ENCODE measurements at places on chromosomes 1 and 21. TPM values are rescaled to one million over a fixed set of nuclear protein-coding genes. Genes with fewer than 3 reads are reported as not detected.

FAM110D gene
- 0.18 TPM for total RNA-seq

SLC25A34 gene
- total RNA-seq: 3.5 TPM

USP21 gene
- 16.0 TPM for total RNA-seq

TSTD1 gene
- not detected for total RNA-seq

NPHP4 gene
- 7.3 TPM for total RNA-seq

UBL4B gene
- not detected for total RNA-seq

- no peaks in the 10 kb centered on the region for H3K4me1 ChIP-seq
- no peak overlapping the region for H3K4me3 ChIP-seq
- H3K27ac ChIP-seq: no peak overlapping the region
- no peak for DNase-seq
Observed at GRCh38 chr1:160821627-160822026, 25.7 kb downstream of the LY9 start.

DNA sequence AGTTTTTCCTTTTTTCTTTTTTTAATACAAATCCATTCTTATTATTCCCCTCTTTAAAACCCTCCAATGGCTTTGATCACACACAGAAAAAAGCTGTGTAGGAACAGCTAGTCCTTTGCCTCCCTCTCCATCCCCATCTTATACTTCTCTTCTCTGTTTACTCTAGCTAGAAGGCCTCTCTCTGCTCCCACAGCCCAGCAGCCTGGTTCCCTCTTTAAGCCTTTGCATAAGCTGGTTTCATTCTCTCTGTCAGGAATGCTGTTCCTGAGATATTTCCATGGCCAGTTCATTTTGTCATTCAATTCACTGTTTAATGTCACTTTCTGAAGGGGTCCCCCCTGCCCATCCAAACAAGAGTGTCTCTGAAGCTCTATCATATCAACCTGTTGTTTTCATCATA, 143.3 kb upstream of the ST6GALNAC5 start:
- H3K36me3 ChIP-seq: no peaks in the 10 kb centered on the region
- no peak overlapping the region for H3K27ac ChIP-seq
- no peaks in the 10 kb centered on the region for H3K4me1 ChIP-seq
- H3K27me3 ChIP-seq: no peaks in the 10 kb centered on the region
- H3K4me3 ChIP-seq: no peak overlapping the region

GRCh38 chr1:19559641-19560040, 74.3 kb upstream of the CAPZB start:
- H3K4me3 ChIP-seq: no peak overlapping the region
- H3K27me3 ChIP-seq: peaks cover 10% of the 10 kb centered on the region
- H3K4me1 ChIP-seq: no peaks in the 10 kb centered on the region

DNA sequence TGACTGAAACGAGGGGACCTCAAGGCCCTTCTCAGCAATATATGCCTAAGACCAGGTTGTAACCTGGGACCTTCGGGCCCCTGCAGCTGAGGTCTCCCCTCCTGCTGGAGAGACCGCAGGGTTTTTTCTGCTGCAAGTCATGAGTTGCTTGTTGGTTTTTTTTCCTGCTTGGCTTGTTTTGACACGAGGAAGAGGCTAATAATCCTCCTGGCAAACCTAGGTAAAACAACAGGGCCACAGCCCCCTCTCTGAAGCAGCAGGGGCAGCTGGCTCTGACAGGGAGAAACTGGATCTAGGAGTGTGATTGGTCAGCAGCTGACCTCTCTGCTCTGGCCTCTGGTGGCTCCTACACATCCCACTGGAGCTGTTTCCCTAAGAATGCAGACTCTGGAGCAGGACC, 69.0 kb downstream of the CD34 start:
- H3K27me3 ChIP-seq: no peaks in the 10 kb centered on the region
- no peaks in the 10 kb centered on the region for H3K4me1 ChIP-seq
- DNase-seq: no peak
- no peak overlapping the region for H3K27ac ChIP-seq

GRCh38 chr1:168627370-168627769, 51.0 kb downstream of the XCL1 start:
- H3K27ac ChIP-seq: no peak overlapping the region
- H3K36me3 ChIP-seq: no peaks in the 10 kb centered on the region
- peaks cover 14% of the 10 kb centered on the region for H3K4me1 ChIP-seq
- H3K27me3 ChIP-seq: no peaks in the 10 kb centered on the region
- no peak overlapping the region for H3K4me3 ChIP-seq

DNA sequence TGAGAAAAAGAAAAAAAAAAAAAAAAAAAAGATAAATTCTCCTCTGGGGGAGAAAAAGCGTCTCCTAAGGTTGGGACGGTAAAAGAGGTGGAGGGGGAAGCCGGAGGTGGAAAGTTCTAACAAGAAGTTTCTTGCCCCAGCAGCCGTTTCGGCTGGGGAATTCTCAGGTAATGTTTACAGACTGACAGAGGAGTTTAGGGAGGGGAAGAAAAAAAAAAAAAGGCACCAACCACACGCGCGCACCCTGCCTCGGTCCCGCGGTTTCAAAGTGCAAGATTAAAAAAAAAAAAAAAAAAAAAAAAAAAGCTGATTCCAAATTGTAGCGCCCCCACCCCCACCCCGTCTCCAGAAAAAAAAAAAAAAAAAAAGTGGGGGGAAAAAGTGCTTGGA, 504 bp downstream of the DHRS3 start:
- H3K36me3 ChIP-seq: no peaks in the 10 kb centered on the region
- peak overlapping the region; percentile 27 for H3K4me3 ChIP-seq
- H3K27ac ChIP-seq: no peak overlapping the region
- no peaks in the 10 kb centered on the region for H3K27me3 ChIP-seq
- DNase-seq: no peak
- peaks cover 41% of the 10 kb centered on the region for H3K4me1 ChIP-seq

GRCh38 chr1:14111121-14111520, 411.1 kb downstream of the PRDM2 start:
- H3K4me3 ChIP-seq: no peak overlapping the region
- H3K36me3 ChIP-seq: no peaks in the 10 kb centered on the region
- DNase-seq: no peak

- H3K27me3 ChIP-seq: no peaks in the 10 kb centered on the region
- no peak overlapping the region for H3K27ac ChIP-seq
- no peak for DNase-seq
- no peak overlapping the region for H3K4me3 ChIP-seq
Observed at GRCh38 chr1:212119397-212119837, 83.9 kb downstream of the DTL start.

GRCh38 chr1:170164103-170164763, 18.5 kb downstream of the NTMT2 start:
- no peaks in the 10 kb centered on the region for H3K36me3 ChIP-seq
- H3K4me1 ChIP-seq: peaks cover 15% of the 10 kb centered on the region
- H3K4me3 ChIP-seq: no peak overlapping the region
- H3K27me3 ChIP-seq: no peaks in the 10 kb centered on the region

DNA sequence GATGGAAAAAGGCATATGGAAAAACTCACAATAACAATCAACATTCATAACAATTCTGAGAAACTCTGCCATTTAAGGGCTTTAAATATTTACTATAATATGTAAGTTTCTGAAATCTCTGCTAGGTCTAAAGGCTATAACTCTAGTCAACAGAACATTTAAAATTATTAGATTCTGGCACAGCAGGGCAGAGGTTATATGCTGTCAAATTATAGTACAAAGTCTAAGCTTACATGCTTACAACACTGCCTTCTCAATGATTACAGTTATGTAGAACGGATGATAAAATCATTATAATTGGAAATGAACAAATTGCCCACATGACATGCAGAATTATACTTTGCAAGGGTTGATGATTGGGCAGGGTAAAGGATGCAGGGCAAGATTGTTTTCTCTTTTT, 97.7 kb downstream of the PIGK start:
- H3K4me3 ChIP-seq: no peak overlapping the region
- H3K36me3 ChIP-seq: peaks cover 3% of the 10 kb centered on the region
- H3K4me1 ChIP-seq: no peaks in the 10 kb centered on the region
- DNase-seq: no peak
- no peaks in the 10 kb centered on the region for H3K27me3 ChIP-seq
- H3K27ac ChIP-seq: no peak overlapping the region

DNA sequence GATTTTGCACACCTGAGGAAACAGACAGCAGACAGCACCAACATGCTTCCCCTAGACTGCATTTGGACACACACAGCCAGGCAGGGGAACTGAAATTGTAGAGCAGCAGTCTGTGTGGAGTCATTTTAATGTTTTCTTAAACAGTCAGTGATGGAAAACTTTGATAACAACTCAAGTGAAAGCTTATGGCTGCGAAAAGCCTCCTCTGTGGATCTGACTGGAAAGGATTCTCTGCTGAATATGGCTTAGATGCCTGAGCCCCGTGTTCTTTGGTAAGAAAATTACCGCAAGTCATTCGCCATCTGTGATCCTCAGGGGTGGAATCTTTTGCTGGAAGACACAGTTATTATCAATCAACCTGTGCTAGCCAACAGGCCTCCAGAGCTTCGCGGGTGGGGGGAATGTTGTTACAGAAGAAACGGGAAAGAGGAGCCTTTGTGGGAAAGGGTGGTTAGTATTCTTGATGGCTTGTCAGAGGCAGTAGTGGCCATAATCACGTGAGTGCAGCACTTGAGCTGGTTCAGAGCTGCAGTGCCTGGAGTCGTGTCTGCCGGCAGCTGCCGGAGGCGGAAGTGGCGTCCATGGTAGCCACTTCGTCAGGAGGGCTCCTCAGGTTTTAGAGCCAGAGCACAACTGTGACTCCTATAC, 204.7 kb downstream of the ST6GALNAC3 start:
- H3K27ac ChIP-seq: no peak overlapping the region
- no peaks in the 10 kb centered on the region for H3K27me3 ChIP-seq
- 0 out of 2 replicates have a peak, but pooled peaks cover 2% of the 10 kb centered on the region for H3K4me1 ChIP-seq
- no peaks in the 10 kb centered on the region for H3K36me3 ChIP-seq
- DNase-seq: no peak

GRCh38 chr1:203592156-203592555, 34.5 kb upstream of the ATP2B4 start:
- H3K36me3 ChIP-seq: no peaks in the 10 kb centered on the region
- H3K27ac ChIP-seq: no peak overlapping the region
- H3K4me1 ChIP-seq: peaks cover 30% of the 10 kb centered on the region
- H3K27me3 ChIP-seq: no peaks in the 10 kb centered on the region

- H3K4me3 ChIP-seq: no peak overlapping the region
- peak overlapping the region; percentile 38 for H3K27ac ChIP-seq
Observed at GRCh38 chr1:98086796-98087441, 166.1 kb upstream of the DPYD start.

DNA sequence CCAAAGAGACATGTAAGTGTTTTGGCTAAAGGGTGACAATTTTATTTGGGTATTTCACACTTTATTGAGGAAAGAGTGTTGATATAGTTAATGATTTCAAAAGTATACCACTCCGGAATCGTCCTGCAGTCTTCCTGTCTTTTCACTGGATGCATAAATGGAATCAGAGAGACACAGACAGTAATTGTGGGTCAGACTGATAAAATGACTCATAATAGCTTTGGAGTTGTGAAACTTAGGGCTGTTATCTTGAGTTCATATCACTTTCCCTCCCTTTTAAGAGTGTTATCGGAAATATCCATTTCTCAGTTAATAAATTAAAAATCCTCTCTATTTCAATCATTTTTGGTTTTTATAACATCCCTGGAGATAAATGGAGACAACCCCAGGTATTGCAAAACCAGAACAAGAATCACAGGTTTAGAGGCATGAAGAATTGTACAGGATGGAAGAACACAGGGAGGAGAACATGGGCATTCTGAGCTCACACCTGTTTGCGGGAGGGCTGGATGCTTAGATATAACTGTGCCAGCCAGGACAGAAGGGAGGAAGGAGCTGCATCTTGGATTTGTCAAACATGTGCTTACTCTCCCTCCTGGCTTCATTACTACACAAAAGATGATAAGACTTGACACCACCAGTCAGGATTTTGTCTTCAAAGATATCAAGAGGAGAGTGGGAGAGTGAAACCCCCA, 185.4 kb downstream of the LMO4 start:
- H3K4me3 ChIP-seq: no peak overlapping the region
- peaks cover 13% of the 10 kb centered on the region for H3K4me1 ChIP-seq
- no peaks in the 10 kb centered on the region for H3K36me3 ChIP-seq
- no peaks in the 10 kb centered on the region for H3K27me3 ChIP-seq
- no peak for DNase-seq
- no peak overlapping the region for H3K27ac ChIP-seq

DNA sequence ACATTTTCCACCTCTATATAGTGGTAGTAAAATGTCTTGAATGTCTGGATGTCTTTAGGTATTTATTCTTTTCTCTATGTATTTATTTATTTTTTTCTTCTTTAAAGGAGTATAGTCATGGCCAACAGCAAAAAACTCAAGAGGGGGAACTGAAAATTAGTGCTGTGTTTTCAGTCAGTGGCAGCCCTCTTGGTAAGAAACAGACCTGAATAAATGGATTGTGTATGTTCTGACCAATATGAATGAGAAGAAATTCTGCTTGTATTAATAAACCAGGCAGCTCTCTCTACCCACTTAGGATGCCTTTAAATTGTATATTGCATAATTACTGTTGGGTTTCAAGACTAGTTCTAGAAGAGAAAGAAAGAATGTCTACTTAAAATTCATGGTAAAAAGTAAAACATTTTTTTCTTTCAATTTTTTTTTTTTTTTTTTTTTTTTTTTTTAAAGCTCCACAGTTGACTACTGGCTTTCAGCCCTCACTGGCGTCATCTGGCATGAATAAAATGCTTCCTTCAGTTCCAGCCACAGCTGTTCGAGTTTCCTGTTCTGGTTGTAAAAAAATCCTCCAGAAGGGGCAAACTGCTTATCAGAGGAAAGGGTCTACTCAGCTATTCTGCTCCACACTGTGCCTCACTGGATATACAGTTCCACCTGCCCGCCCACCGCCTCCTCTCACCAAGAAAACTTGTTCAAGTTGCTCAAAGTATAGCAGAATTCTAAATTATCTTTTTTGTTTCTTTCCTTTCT, 101.6 kb downstream of the ZMYM4 start:
- H3K27me3 ChIP-seq: no peaks in the 10 kb centered on the region
- 0 out of 2 replicates have a peak overlapping the region, but pooled peaks have one; percentile 15 for H3K4me3 ChIP-seq
- H3K27ac ChIP-seq: peak overlapping the region; percentile 71
- peak; percentile 98 for DNase-seq
- peaks cover 19% of the 10 kb centered on the region for H3K4me1 ChIP-seq
- H3K36me3 ChIP-seq: peaks cover 15% of the 10 kb centered on the region

GRCh38 chr1:38558055-38558454, 301.5 kb downstream of the RRAGC start:
- no peak overlapping the region for H3K4me3 ChIP-seq
- no peaks in the 10 kb centered on the region for H3K36me3 ChIP-seq
- peaks cover 10% of the 10 kb centered on the region for H3K27me3 ChIP-seq
- DNase-seq: peak; percentile 18
- H3K4me1 ChIP-seq: peaks cover 2% of the 10 kb centered on the region

GRCh38 chr1:40652468-40652867, 13.0 kb downstream of the RIMS3 start:
- H3K4me3 ChIP-seq: no peak overlapping the region
- no peaks in the 10 kb centered on the region for H3K4me1 ChIP-seq
- no peaks in the 10 kb centered on the region for H3K27me3 ChIP-seq
- DNase-seq: no peak

All from SJCRH30 (cell line).